ENCODE measurements at places on chromosomes 1 and 21.

GRCh38 chr1:94463765-94464330 is 45.7 kb downstream of the ABCD3 start:
- peak; percentile 55 for DNase-seq

- DNase-seq, result no peak
Measured at GRCh38 chr21:24197132-24197643, 1410.1 kb downstream of the MRPL39 start.

GRCh38 chr21:45409466-45410150 is 4.6 kb downstream of the COL18A1 start:
- no peak for DNase-seq

GRCh38 chr1:41823471-41823870 is 95.3 kb downstream of the HIVEP3 start:
- peak; percentile 93 for DNase-seq

GRCh38 chr1:230509281-230509977 is 83.3 kb upstream of the PGBD5 start:
- no peak for DNase-seq

DNA sequence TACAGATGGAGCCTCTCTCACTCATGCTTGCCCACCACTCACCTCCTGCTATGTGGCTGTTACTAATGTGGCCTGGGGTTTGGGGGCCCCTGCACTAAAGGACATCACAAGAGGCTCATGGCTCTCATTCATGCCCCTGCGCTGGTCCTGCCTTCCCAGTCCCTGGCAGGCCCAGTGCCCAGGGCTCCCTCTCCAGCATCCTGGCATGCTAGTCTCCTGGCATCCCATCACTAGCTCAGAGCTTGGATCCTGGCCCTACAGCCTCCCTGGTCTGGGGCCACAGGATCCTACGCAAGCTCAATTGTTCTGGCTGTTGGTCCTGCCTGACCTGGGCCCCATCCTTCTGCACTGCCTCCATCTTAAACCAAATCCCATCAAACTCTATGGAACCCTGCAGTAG is 685.4 kb downstream of the PTPRU start:
- no peak for DNase-seq

GRCh38 chr1:232302376-232303221 is 327.3 kb downstream of the SIPA1L2 start:
- DNase-seq, result no peak

- no peak for DNase-seq
Measured at GRCh38 chr1:66535061-66535460, 1.1 kb downstream of the SGIP1 start.

DNA sequence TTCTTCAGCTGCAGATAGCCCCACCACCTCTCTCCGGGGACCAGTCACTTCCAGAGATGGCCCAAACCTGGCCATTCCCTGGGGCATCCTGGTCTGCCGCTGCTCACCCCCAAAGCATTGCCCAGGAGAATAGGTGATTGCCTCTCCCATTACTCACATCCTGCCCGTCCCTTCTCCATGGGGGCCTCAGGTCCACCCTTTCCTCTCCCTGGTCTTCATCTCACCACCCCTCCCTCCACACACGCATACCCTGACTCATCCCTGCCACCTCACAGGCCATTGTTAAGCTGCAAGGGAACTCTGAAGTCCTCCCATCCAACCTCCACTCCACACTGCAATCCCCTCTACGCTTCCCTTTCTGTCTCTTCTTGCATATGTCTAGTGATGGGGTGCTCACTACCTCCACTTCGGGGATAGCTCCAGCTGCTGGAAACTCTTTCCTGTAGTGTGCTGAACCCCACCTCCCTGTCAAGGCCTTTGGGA is at the start of gene PLEKHG5:
Gene PLEKHG5 (minus strand): TSS at position 188 of the 483 bp plus-strand sequence. CDS start 14,096 bp downstream, outside the sequence.
- no peak for DNase-seq

DNA sequence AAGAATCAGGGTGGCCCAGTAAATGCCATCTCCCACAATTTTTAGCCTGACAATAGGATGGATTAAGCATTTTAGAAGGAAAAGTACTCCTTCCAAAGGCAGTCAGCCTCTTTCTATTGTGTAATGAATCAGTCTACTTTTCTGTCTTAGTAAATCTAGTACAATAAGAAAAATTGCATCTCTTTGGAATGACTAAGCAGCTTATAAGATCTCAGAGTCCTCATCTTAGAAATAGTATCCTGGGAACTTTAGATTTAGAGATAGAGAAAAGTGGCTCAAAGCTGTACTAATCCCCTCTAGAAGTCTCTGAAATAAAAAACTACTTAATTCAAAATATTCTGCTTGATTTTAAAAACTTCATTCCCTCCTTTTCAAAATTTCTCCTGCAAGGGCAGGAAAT is 81.4 kb downstream of the SLC44A5 start:
- DNase-seq, result no peak

- no peak for DNase-seq
Measured at GRCh38 chr1:100304227-100304626, 38.2 kb downstream of the RTCA start.

DNA sequence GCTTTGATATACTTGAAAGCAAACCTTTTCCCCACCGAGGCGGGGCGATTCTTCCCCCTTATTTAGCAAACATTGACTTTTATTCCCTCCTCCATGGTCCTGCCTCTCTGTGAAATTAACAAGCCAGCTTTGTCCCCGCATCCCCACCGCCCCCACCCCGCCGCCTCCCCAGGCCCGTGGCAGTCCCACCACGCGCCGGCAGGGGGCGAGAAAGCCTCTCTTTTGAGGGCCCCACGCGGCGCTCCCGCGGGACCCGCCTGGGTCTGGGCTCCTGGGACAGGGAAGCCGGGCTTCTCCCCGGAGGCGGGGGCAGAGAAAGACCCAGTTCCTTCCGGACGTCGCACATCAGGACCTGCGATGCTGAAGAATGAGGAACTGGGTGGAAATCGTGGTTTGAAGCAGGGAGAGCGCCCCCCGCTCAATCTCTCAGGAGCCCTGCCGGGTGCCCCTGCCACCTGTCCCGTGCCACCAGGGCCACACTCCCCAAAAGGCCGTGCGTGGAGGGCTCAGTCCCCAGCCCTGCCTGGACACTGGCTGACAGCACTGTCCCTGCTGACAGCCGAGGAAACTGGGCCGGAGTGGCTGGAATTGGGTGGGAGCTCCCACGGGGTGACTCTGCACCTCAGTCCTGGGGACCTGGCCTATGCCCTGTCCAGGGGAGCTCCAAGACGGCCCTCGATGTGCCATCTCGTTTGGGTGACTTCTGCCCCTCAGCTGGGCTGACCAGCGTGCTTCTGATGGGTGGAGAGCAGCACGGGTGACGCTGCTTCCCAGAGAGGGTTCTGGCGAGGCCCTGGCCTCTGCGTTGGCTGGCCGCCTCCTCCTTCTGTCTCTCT is 8.6 kb upstream of the ACTRT2 start:
- DNase-seq, result peak; percentile 79

DNA sequence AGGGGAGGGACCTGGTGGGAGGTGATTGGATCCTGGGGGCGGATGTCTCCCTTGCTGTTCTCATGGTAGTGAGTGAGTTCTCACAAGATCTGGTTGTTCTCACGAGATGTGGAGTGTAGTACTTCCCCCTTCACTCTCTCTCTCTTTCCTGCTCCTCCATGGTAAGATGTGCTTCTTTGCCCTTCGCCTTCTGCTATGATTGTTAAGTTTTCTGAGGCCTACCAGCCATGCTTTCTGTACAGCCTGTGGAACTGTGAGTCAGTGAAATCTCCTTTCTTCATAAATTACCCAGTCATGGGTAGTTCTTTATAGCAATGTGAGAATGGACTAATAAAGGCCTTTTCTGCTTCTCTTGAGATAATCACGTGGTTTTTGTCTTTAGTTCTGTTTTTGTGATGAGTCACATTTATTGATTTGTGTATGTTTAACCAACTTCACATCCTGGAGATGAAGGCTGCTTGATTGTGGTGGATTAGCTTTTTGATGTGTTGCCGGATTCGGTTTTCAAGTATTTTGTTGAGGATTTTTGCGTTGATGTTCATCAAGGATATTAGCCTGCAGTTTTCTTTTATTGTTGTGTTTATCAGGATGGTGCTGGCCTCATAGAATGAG is 45.5 kb downstream of the RABGAP1L start:
- DNase-seq, result no peak

DNA sequence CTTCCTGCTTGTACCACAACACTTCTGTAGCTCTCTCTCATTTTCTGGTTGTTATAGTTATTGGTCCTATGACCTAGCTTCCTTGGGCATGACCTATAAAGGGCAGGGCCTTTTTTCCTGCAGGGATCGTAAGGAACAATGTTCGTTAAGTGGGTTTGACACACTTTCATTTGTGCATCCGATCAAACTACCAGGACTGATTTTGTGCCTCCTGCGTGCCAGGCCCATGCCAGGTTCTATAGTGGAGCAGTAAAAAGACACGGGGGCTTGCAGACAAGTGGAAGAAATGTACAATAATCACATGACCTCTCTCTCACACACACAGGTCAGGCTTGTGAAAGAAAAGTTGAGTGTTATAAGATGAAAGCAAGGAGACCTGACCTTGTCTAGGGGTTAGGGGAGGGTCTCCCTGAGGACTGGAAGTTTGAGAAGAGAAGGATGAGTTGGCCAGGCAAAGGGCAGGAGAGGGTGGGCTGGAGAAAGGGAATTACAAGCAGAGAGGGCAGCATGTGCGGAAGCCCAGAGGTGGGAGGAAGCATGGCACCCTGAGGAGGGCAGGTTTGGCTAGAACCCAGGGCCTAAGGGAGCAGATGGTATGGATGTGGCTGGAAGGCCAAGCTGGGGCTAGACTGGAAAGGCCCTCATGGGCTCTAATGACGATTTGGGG is 145.4 kb downstream of the GRIK3 start:
- DNase-seq, result no peak

- DNase-seq, result peak; percentile 28
Measured at GRCh38 chr1:204302769-204303168, 57.0 kb downstream of the PLEKHA6 start.

GRCh38 chr1:60665311-60665710 is 417.1 kb upstream of the NFIA start:
- DNase-seq, result no peak

DNA sequence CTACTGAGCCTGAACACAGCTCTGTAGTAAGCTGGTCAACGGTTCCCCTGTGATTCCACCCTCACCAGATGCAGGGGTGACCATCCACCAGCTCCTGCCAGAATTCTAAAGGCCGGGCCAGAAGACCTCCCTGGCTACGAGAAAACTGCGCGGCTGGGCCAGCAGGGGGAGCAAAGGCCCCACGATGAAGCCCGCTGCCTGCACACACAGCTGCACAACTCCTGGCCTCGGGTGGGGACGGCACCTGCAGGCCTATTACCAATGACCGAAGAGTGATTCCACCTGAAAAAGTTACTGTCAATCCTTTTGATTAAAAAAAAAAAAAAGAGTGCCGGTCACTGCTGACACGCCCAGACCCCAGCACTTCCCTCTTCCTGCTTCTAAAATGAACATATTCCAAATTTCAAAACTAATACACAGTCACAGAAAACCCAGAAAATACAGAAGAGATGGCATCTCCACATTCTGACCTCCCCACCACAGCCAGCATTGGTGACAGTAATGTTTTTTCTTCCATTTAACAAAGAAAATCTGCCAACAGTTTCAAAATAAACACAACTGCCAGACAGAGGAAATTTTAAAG is 49.8 kb upstream of the RIPK4 start:
- peak; percentile 82 for DNase-seq

DNA sequence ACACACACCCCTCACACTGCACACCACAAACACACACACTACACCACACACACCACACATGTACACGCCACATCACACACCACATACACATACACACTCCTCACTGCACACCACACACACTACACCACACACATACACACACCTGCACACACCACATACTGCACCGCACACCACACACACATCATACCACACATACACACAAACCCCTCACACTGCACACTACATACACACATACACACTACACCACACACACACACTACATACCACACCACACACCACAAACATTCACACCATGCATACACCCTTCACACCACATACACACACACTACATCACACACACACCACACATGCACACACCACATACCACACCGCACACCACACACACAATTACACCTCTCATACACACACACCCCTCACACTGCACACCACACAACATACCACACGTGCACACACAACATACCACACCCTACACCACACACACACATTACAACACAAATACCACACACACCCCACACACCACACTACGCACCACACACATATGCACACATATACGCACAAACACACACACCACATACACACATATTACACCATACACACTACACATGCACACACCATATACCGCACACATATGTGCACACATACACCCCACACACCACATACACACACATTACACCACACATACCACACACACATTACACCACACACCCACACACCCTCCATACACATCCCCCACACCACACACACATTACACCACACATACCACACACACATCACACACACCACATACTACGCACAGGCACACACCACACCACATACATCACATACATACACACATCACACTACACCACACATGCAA is 29.6 kb downstream of the RAB7B start:
- DNase-seq, result no peak

DNA sequence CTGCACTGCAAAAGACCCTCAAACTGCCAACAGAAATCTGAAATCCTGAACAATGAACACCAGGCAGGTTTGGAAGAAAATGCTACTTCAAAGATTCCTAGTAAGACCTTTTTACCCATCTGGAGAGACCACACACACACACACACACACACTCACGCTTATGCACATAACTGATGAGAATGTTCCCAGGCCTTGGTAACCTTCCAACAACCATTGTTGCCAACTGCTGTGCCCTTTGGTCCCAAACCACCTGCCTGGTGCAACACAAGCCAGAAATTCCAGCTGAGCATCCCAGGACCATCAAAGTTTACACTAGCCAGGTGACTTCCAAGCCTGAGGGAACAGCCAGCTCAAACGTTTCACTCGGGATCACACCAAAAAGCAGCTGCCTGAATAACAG is 56.9 kb downstream of the SEC16B start:
- DNase-seq, result peak; percentile 17

- DNase-seq, result peak; percentile 96
Measured at GRCh38 chr1:52055066-52055865, at the start of gene TXNDC12. TSS of gene TXNDC12 (minus strand) at chr1:52055191. CDS start at chr1:52055096, 95 bp downstream.

- no peak for DNase-seq
Measured at GRCh38 chr1:94646786-94647555, 105.4 kb upstream of the F3 start.

GRCh38 chr1:174333437-174333836 is 114.3 kb upstream of the GPR52 start:
- no peak for DNase-seq

DNA sequence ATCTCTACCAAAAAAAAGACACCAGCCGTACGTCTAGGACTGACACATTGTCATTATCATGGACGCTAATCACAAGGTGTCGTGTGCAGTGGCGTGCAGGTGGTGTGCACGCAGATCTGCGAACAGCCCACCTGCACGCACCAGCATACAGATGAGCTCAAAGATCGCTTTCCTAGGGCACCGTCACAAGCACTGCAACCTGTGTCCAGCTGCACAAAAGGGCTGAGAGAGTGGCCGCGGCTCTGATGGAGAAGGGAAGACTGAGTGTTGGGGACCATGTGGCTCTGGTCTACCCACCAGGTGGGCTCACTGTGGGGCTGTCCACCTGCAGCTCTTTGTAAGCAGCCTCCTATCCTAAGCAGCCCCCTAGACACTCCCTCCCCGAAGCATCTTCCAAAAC is 50.9 kb downstream of the S100B start:
- DNase-seq, result no peak

GRCh38 chr1:56258371-56258770 is 321.0 kb downstream of the PLPP3 start:
- DNase-seq, result peak; percentile 6

GRCh38 chr1:234768569-234769283 is 158.7 kb upstream of the IRF2BP2 start:
- no peak for DNase-seq
